CD4-positive, alpha-beta T cell (primary cell): ENCODE measurements at places on chromosomes 13 and 19.

GRCh38 chr19:44990966-44991365, 10.3 kb upstream of the RELB start:
- DNase-seq, result no peak

DNA sequence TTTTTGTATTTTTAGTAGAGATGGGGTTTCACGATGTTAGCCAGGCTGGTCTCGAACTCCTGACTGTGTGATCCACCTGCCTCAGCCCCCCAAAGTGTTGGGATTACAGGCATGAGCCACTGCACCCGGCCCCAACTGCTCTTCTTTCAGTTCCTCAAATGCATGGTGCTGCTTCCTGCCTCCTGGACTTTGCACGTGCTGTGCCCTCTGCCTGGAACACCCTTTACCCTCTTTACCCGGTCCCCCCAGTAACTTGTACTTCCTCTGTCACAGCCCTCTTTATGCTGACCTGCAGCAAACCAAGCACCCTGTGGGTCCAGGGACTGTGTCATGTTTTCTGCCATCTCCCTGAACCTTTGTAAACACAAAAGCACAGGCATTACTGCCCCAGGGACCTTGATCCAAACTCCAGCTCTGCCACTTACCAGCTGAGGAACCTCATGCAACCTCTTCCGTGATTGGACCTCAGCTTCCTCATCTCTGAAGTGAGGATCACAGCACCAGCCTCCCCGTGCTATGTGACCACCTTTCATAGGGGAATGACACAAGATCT, 3.8 kb downstream of the BLVRB start:
- no peak for DNase-seq

- DNase-seq, result no peak
Observed at GRCh38 chr19:6239401-6239844, 40.4 kb downstream of the MLLT1 start.

- peak; percentile 62 for DNase-seq
Observed at GRCh38 chr13:99311137-99311536, 3.9 kb upstream of the GPR183 start.

DNA sequence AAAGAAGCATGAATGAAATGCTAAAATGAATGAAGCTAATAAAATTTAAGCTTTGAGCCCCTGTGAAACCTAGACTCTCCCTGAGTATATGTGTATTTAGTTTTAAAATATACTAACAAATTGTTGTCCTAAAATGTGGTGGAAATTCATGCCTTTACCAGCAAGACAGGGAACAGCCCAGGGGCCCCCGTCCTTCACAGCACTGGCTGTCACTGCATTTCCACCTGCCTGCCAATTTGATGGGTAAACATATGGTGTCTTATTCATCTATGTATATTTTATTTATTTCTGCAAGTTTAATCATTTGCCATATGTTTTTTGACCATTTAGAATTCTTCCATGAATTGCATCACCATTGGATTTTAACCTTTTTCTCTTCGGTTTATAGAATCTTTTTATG, 463.7 kb upstream of the NBEA start:
- no peak for DNase-seq

DNA sequence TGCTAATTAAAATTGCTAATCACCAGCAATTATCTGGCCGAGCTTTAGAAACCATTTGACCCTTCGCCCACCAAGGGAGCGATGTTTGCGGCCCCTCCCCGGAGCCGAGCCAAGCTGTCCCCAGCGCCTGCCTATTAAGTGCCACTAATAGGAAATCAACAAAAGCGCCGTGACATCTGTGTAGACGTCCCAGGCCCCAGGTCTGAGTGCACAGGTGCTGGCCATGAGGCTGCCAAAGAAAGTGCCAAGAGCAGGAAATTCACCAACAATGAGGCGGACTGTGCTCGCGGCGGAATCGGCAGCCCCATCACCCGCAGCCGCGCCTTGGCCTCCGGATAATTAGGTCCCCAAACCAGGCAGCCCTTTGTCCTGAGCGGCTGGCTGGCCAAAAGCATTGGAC, 44.5 kb upstream of the SPACA7 start:
- DNase-seq, result no peak

GRCh38 chr19:47681388-47681787, 31.8 kb upstream of the EHD2 start:
- DNase-seq, result no peak

DNA sequence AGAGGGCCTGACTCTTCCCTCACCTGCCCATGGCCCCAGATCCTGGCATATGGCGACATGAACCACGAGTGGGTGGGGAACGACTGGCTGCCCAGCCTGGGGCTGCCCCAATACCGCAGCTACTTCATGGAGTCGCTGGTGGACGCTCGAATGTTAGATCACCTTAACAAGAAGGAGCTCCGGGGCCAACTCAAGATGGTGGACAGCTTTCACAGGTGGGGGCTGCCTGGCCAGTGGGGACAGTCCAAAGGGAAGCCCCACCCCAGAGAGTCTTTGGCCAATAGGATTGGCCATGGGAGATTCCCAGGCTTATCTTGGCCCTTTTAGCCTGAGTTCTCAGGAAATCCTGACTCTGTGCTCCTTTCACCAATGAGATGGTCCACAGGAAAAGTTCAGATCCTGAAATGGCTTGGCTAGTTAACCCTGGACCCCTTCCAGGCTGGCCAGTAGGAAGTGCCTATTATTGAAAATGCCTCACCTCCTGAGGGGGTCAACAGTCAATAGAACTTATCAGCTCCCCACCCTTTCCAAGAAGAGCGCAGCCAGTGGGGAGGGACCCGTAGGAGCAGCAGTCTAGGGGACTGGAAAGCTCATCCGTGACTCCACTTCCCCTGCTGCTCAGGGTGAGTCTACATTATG, 7.0 kb downstream of the HRC start:
- DNase-seq, result no peak

DNA sequence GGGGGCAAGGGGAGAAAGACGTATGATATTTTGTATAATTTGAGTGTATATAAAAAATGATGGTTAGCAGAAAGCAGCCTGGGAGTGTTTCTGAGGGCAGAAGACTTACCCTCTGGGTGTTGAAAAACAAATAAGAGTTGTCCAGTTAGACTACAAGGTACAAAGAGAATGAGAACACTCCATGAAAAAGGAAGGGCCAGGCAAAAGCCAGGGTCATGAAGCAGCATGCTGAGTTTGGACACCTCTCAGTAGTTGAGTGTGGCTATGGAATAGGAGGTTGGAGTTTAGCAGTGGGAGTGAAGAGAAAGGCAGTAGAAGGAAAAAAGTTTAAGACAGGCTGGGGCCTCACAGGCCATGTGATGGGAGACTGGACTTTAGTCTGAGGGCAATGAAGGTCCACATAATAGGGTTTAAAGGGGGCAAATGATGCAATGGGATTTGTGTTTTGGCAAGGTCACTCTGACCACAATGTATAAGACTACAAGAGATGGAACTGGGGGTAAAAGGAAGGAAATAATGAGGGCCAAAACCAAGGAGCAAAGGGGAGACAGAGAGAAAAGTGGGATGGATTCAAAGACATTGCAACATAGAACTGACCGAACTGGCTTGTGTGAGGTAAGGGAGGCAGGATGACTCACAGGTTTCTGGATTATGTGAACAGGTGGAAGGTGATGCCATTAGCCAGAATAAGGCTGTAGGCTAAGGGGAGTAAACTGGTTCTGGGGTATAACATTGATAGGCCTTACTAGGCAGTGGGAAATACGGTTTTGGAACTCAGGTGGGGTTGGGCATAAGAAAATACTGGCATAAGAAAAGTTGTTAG, 76.6 kb downstream of the SERP2 start:
- DNase-seq, result no peak

- DNase-seq, result no peak
Observed at GRCh38 chr13:73040968-73041596, 17.7 kb upstream of the KLF5 start.

- DNase-seq, result no peak
Observed at GRCh38 chr13:43799191-43799590, 12.4 kb upstream of the ENOX1 start.

DNA sequence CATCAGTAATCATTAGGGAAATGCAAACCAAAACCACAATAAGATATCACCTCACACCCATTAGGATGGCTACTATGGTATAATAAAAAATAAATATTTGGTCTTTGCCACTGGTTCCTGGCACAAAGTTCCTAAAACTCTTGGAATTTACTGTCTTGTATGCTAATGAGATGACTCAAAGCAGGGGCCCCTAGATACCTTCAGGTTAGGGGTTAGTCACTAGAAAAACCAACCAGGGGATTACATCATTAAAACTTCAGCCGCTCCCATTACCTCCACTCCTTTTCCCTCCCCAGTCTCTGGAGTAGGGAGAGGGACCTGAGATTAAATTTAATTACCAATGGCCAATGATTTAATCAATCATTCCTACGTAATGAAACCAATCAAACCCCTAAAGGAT, 49.6 kb downstream of the THSD1 start:
- DNase-seq, result no peak

DNA sequence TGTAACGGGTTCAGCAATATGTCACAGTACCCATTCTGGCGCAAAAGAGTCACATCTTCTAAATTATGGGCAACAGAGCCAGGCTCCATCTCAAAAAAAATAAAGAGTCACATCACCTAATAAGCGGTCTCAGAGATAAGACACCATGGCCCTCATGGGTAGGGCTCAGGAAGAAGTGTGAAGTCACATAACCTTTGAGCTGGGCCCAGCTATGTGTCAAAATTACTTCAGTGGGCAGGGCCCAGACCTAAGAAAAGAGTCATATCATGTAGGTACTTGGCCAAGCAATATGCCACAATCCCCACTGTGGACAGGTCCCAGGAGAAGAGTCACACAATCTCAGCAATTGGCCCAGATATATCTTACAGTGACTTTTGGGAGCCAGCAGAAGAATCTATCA, 11.4 kb upstream of the ZNF91 start:
- no peak for DNase-seq

DNA sequence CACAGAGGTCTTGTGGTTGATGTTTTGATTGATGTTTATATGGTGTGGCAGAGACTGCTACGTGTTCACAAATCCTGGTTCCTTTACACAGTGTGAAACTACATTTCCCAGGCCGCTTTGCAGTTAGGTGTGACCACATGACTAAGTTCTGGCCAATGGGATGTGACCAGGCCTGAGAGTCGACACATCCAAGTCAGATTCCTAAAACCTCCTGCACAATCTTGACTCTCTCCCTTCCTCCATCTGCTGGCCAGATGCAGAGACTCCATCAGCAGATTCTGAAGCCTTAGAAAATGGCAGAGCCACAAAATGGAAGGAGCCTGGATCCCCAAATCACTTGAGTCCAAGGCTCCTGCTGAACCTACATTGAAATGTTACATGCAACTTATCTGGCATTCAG, 12.6 kb downstream of the CD37 start:
- DNase-seq, result no peak

GRCh38 chr13:107365466-107366215, 797.7 kb upstream of the ARGLU1 start:
- no peak for DNase-seq
